Type B pancreatic cell (in vitro differentiated cells): ENCODE measurements at places on chromosomes 6 and 20.

DNA sequence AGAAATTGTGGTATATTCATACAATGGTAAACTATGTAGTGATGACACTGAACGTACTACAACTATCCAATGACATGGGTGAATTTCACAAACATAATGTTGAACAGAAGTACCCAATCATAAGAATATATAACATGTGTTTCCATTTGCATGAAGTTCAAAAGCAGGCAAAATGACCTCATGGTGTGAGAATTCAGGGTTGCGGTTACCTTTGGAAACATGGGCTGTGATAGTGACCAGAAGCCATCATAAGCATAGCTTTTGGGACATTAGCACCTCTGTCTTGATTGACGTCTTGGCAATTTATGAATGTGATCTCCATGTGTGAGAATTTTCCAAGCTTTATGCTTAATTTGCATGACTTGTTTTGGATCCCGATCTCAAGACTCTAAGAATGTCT, 500.1 kb upstream of the JAG1 start:
- DNase-seq: no peak

DNA sequence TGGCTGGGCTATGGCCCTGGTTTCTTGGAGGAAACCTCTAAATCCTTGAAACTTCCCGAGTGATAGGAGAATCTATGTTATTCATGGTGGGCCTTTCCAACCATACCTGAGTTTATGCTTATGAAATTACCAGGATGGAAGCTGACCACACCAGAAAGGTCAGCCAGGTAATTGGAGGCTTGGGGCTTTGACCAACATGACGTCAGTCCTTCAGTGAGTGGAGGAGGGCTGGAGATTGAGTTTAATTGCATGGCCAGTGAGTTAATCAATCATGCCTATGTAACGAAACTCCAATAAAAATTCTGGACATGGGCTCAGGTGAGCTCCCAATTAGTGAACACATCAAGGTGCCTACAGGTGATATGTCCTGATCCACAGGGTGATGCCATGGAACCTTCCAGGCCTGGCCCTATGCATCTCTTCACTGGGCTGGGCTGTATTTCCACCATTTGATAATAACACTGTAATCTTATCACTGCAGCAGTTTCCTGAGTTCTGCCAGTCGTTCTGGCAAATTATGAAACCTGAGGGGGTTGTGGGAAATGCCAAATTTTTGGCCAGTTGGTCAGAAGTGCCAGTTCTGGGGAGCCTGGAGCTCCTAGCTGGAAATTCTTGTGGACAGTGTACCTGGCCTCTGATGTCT, 106.5 kb downstream of the CDH26 start:
- no peak for DNase-seq

DNA sequence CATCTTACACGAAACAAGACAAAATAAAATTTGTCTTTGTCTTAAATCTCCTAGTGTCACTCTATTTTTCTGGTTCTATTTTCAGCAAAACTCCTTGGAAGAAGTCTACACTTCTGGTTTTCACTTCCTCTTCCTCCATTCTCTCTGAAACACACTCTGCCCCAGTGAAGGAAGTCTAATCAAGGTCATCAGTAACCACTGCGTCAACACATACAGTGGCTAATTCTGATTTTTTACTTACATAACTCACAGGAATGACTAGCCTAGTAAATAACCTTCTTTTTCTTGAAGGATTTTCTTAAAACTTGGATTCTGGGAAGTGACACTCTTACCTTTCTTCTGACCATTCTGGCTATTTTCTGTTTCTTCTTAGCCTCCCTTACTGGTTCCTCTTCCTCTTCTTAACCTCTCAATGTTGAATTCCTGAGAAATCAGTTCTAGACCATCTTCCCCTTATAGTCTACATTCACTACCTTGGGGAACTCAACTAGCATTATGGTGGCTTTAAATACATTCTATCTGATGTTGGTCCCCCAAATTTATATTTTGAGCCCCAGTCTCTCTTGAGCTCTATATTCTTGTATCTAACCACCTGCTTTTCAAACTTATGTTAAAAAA, 37.5 kb downstream of the AIG1 start:
- no peak for DNase-seq

- DNase-seq: no peak
Observed at GRCh38 chr6:141463237-141463977, 669.3 kb upstream of the GJE1 start.

- DNase-seq: no peak
Observed at GRCh38 chr6:36169023-36170007, 27.2 kb upstream of the BRPF3 start.

- DNase-seq: no peak
Observed at GRCh38 chr6:91691449-91691848, 1104.6 kb upstream of the MAP3K7 start.

DNA sequence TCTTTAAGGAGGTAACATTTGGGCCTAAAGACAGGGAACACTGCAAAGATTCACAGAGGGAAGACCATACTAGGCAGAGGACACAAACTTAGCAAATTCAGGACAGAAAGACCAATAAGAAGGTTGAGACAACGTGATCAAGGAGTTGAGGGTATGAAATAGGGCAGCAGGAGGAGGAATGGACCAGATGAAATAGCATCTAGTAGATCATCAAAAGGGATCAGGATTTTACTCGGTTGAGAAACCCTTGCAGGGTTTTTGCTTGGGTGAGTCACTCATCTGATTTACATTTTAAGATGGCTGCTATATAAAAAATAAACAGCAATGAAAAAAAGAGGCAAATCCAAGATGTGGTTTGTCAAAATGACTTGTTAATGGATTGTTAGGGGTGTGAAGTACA, 4.7 kb downstream of the BCLAF1 start:
- no peak for DNase-seq

DNA sequence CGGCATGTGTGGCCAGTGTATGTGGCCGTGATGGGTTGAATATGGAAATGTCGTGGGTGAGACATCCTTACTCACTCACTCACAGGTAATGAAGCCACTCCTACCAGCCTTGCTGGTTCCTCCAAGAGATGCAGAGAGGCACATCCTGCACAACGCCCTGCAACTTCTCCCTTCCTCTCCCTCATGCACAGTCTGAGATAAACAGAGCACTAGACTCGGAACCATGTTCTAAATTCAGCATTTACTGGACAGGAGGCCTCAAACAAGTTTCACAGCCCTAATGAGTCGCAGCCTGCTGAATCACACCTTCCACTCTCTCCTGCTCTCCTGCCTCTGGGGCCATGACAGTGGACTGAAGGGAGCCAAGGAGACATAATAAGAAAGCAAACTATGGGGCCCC, 91.2 kb downstream of the ISM1 start:
- DNase-seq: no peak

DNA sequence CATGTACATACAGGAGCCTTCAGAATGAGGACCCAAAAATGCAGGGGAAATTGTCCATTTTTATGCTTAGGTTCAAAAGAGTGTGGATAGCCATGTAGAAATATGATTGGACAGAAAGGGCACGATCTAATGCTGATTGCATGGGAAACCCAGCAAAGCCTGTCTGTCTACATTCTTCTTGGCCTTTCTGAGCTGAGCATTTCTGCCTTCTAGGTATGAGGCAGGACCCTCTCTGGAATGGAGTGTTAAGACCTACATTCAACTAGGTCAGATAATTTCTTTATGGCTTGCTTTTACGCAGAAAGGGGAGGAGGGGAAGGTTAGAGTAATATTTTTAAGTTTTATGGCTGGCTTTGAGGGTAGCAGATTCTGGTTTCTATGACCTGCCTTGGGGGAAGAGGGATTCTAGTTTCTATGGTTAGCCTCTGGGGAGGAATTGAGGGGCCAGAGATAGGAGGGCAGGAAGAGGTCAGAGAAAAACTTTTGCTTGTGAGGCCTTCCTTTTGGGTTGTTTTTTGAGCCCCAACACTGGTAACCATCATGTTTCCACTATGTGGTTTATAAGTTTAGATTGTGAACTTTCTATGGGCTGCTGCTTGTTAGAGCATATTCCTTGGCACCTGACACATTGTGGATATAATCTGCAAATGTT, 63.5 kb downstream of the LYRM2 start:
- DNase-seq: no peak

- no peak for DNase-seq
Observed at GRCh38 chr6:38801305-38801704, 86.2 kb downstream of the DNAH8 start.

DNA sequence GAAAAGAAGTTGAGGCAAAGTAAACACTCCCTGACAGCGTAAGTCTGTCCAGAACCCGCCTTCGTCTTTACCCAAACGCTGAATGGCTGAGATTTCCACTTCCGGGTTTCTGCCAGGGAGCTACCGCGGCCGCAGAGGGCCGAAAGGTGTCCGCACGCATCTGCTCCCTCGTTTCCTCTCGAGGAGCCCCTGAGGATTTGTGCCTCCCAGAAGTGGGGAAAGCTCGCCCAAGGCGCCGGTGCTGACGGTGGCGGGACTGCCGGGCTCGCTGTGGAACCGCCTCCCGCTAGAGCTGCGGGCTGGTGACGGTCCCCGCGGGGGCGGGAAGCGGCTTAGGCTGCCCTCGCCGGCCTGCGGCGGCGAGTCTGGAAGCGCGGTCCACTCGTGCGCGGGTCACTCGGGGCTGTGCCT, 1760.2 kb upstream of the DEFB115 start:
- DNase-seq: no peak

DNA sequence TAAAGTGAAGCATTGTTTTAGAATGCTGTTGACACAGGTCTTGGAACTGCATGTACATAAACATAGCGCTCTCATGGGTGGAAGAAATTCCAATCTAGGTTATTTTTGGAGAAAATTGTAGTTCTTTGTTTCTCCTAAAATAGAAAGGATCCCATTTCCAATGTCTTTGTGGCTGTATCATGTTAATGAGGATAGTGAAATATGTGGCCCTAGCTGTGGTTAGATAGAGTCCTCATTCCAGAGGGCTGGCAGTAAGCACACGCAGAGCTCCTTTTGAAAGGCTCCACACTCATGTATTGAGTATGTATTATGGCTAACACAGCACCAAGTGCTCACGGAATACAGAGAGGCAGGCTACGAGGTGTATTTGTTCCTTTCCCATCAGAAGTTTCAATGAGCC, 60.9 kb downstream of the SNRNP48 start:
- DNase-seq: no peak

GRCh38 chr6:53168516-53169267, 20.1 kb upstream of the GCM1 start:
- DNase-seq: no peak

GRCh38 chr6:140921366-140922226, 1211.1 kb upstream of the GJE1 start:
- DNase-seq: no peak

GRCh38 chr6:170174124-170174770, 116.6 kb downstream of the DLL1 start:
- peak; percentile 63 for DNase-seq

GRCh38 chr6:68447112-68447511, 188.0 kb upstream of the ADGRB3 start:
- DNase-seq: no peak

- DNase-seq: no peak
Observed at GRCh38 chr20:39538317-39538716, 576.2 kb downstream of the DHX35 start.

GRCh38 chr6:104613416-104614001, 246.2 kb downstream of the HACE1 start:
- no peak for DNase-seq

- DNase-seq: no peak
Observed at GRCh38 chr6:163026893-163027292, 299.1 kb downstream of the PACRG start.
